Sciatic nerve (tissue), 2 donors: ENCODE measurements at places on chromosomes 2 and 18. TPM values are rescaled to one million over a fixed set of nuclear protein-coding genes. Genes with fewer than 3 reads are reported as not detected.

The DLX2 gene
- total RNA-seq = 0.27 TPM

The RNF152 gene
- 13.3 TPM for total RNA-seq

The FOXI3 gene
- total RNA-seq = not detected

The ODC1 gene
- total RNA-seq = 33.1 TPM
